Upper lobe of right lung (tissue), 1 donor: ENCODE measurements at places on chromosomes 13 and 19. TPM values are rescaled to one million over a fixed set of nuclear protein-coding genes. Genes with fewer than 3 reads are reported as not detected.

GRCh38 chr19:55656988-55657747 is 2.3 kb downstream of the U2AF2 start:
- H3K4me3 ChIP-seq: peak overlapping the region; percentile 81
- peaks cover 44% of the 10 kb centered on the region for H3K4me1 ChIP-seq
- no peak overlapping the region for H3K27ac ChIP-seq
- no peak for DNase-seq

FAM216B gene
- total RNA-seq: not detected

GRCh38 chr13:113927661-113928581 is 46.0 kb downstream of the C13orf46 start:
- H3K27me3 ChIP-seq: peaks cover 4% of the 10 kb centered on the region
- DNase-seq: peak; percentile 55
- no peaks in the 10 kb centered on the region for H3K36me3 ChIP-seq
- peaks cover 10% of the 10 kb centered on the region for H3K4me1 ChIP-seq
- H3K4me3 ChIP-seq: no peak overlapping the region

- peaks cover 3% of the 10 kb centered on the region for H3K4me1 ChIP-seq
- H3K27ac ChIP-seq: peak overlapping the region; percentile 76
- H3K4me3 ChIP-seq: peak overlapping the region; percentile 63
- peak; percentile 77 for DNase-seq
Measured at GRCh38 chr19:48741129-48741999, 954 bp upstream of the RASIP1 start.

- no peaks in the 10 kb centered on the region for H3K27me3 ChIP-seq
- no peak overlapping the region for H3K4me3 ChIP-seq
- H3K27ac ChIP-seq: no peak overlapping the region
- H3K4me1 ChIP-seq: no peaks in the 10 kb centered on the region
Measured at GRCh38 chr13:73397496-73398305, 338.9 kb downstream of the KLF5 start.

GRCh38 chr13:112769615-112770014 is 79.8 kb downstream of the ATP11A start:
- peaks cover 46% of the 10 kb centered on the region for H3K4me1 ChIP-seq
- no peak overlapping the region for H3K27ac ChIP-seq
- H3K4me3 ChIP-seq: no peak overlapping the region
- H3K27me3 ChIP-seq: no peaks in the 10 kb centered on the region

DNA sequence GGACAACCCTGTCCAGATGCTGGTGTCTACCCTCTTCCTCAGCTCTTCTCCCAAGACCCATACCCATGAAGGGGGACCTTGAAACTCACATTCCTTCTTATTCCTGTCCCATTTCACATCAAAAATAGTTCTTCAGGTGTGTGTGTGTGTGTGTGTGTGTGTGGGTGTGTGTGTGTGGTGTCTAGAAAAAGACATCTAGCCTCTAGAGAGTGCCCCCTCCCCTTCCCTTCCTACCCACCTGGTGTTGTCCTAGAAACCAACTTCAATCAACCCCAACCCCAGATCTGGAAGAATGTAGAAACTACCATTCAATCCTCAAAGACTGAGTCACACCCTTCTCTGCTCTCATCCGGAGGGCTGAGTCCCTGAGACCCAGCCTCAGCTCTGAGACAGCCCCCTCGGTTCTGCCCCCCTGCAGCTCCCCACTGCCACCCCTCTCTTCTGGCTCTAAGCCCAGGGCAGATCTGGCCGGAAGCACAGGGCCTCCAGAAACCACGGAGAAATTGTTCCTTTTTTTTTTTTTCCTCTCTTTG is 3.5 kb downstream of the KCNN4 start:
- DNase-seq: no peak
- H3K4me1 ChIP-seq: peaks cover 33% of the 10 kb centered on the region
- no peak overlapping the region for H3K4me3 ChIP-seq
- H3K27ac ChIP-seq: no peak overlapping the region
- H3K36me3 ChIP-seq: no peaks in the 10 kb centered on the region

REEP6 gene
- total RNA-seq: 1.2 TPM

MEDAG gene
- total RNA-seq: 5.5 TPM

GRCh38 chr13:102875256-102875655 is 29.4 kb downstream of the ERCC5 start:
- no peaks in the 10 kb centered on the region for H3K27me3 ChIP-seq
- no peak overlapping the region for H3K4me3 ChIP-seq
- H3K27ac ChIP-seq: no peak overlapping the region
- H3K36me3 ChIP-seq: peaks cover 68% of the 10 kb centered on the region
- H3K4me1 ChIP-seq: peaks cover 3% of the 10 kb centered on the region

DNA sequence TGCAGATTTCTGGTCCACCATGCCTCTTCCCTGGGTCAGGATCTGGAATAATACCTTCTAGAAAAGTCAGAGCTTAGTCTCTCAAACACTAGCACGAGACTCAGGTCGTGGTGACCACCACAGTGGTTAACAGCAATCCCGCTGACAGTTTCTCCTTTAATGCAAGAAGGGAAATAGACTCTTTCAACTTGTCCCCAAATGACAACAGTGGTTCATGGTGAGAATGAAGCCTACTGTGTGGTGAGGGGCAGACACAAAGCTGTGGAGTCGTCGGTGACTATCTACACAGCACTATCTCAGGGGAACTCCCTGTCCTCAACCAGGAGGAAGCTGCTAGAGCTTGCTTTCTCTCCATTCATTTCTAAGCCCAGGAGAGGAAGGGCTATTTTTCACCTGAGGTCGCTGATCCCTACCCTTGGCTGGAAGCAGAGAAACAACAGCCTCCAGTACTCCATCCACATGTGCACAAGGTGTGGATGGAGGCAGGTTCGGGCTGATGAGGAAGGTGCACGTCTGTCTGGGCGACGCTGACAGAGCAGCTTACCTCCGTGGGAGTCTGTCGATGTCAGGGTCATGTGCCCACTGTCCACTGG is 72.4 kb downstream of the STK24 start:
- no peak overlapping the region for H3K4me3 ChIP-seq
- H3K27me3 ChIP-seq: no peaks in the 10 kb centered on the region
- peaks cover 4% of the 10 kb centered on the region for H3K36me3 ChIP-seq

- H3K27ac ChIP-seq: no peak overlapping the region
- H3K4me1 ChIP-seq: no peaks in the 10 kb centered on the region
- no peaks in the 10 kb centered on the region for H3K27me3 ChIP-seq
- no peaks in the 10 kb centered on the region for H3K36me3 ChIP-seq
- H3K4me3 ChIP-seq: no peak overlapping the region
- no peak for DNase-seq
Measured at GRCh38 chr19:43626838-43627237, 7.4 kb upstream of the ZNF428 start.

GRCh38 chr13:97189928-97190327 is 32.2 kb upstream of the MBNL2 start:
- H3K27ac ChIP-seq: no peak overlapping the region
- no peak overlapping the region for H3K4me3 ChIP-seq
- H3K27me3 ChIP-seq: no peaks in the 10 kb centered on the region
- peaks cover 4% of the 10 kb centered on the region for H3K4me1 ChIP-seq

GRCh38 chr13:93361703-93362102 is 135.1 kb downstream of the GPC6 start:
- no peak overlapping the region for H3K27ac ChIP-seq
- H3K4me1 ChIP-seq: no peaks in the 10 kb centered on the region
- no peak for DNase-seq
- H3K4me3 ChIP-seq: no peak overlapping the region
- H3K27me3 ChIP-seq: no peaks in the 10 kb centered on the region

MBD3L2 gene
- total RNA-seq: not detected

DNA sequence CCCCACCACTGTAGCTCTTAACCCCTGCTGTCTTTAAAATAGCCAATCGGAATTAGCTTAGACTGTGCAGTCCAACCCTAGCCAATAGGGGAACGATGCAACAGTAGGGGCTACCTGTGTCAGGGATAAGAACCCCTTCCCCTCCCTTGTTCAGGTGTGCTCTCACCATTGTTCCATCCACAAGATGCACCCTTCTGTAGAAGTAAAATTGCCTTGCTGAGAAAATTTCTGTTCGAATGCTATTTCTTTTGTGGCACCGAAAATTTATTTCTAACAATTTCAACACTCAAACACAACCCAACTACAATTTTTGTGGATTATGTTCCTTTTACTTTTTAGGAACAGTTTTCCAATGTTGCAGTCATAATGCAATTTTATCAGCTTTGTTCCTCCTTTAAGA is 3.6 kb upstream of the ZNF583 start:
- H3K27me3 ChIP-seq: no peaks in the 10 kb centered on the region
- H3K4me3 ChIP-seq: no peak overlapping the region
- no peaks in the 10 kb centered on the region for H3K36me3 ChIP-seq

DNA sequence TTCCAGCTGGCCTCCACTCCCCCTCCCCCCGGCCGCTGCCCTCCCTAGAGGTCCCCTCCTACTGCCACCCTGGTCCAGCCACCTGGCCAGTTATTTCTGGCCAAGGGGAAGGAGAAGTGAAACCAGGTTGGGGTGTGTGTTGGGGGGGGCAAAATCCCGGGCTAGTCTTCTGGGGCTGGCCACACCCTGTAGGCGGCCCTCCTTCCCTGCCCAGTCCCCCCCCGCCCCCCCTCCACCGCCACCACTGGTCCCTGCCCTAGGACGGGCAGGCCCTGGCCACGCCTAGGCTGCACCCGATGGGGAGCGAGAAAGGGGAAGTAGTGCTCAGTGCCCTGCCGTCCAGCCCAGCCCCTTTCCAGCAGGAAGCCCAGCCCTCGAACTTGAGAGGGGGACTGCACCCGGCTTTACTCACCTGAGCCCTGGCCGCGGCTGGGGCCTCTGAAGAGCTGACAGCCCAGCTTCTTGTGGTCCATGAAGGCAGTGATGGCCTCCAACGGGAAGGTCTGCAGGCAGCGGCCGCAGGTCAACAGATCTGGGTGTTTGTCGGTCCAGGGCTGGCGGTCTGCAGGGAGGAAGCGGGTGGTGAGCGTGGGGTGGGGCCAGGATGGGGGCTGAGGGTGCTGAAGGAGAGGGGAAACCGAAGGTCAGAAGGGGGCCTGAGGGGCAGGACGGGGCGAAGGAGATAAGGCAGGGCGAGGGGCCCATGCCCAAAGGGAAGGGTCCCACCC is 813 bp downstream of the ZNF296 start:
- peaks cover 18% of the 10 kb centered on the region for H3K36me3 ChIP-seq
- peak overlapping the region; percentile 78 for H3K27ac ChIP-seq
- peak overlapping the region; percentile 61 for H3K4me3 ChIP-seq
- H3K4me1 ChIP-seq: peaks cover 37% of the 10 kb centered on the region
- DNase-seq: peak; percentile 96

DNA sequence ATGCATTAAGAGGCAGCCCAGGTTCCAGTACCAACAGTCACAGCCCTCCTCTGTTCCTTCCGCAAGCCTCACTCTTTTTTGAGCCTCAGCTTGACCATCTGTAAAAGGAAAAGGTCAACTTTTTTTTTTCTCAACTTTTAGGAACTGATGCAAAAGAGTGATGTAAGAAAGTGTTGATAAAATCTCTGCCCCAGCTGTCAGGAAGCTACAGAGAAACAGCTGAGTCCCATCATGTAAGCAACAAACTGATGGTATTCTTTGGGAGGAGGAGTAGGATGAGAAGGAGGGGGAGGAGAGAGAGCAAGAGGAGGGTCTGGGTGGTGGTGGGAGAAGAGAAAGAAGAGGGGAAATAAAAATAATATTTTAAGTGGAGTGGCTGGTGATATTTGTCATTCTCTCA is 233.9 kb upstream of the TSHZ3 start:
- no peaks in the 10 kb centered on the region for H3K27me3 ChIP-seq
- no peak for DNase-seq
- no peaks in the 10 kb centered on the region for H3K4me1 ChIP-seq
- H3K4me3 ChIP-seq: no peak overlapping the region
- H3K27ac ChIP-seq: no peak overlapping the region
- no peaks in the 10 kb centered on the region for H3K36me3 ChIP-seq

GRCh38 chr13:51000571-51001260 is 91.1 kb downstream of the RNASEH2B start:
- no peak overlapping the region for H3K4me3 ChIP-seq
- peaks cover 5% of the 10 kb centered on the region for H3K4me1 ChIP-seq
- no peak for DNase-seq
- H3K27me3 ChIP-seq: no peaks in the 10 kb centered on the region
- no peaks in the 10 kb centered on the region for H3K36me3 ChIP-seq
- no peak overlapping the region for H3K27ac ChIP-seq

PLPPR2 gene
- 26.5 TPM for total RNA-seq

PGLYRP2 gene
- total RNA-seq: not detected

C19orf85 gene
- not detected for total RNA-seq

DNA sequence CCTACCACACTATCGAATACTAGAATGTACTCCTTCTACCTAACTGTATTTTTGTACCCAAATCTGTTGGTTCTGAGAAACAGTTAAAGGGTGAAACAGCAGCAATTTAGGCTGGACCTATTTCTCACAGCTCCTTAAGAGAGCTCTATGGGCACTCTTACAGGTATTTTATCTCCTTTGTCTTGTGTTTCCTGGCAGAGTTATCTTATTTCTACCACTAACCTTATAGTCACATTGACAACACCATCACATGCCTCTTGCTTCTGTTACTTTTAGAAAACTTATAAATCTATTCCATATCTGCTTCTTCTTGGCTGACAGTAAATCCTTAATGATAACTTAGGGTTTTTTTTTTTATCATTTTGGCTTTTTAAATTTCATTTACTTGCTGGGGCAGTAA is 130.7 kb downstream of the MYO16 start:
- H3K27me3 ChIP-seq: no peaks in the 10 kb centered on the region
- no peaks in the 10 kb centered on the region for H3K4me1 ChIP-seq
- no peak for DNase-seq
- no peak overlapping the region for H3K4me3 ChIP-seq
- no peak overlapping the region for H3K27ac ChIP-seq

DNA sequence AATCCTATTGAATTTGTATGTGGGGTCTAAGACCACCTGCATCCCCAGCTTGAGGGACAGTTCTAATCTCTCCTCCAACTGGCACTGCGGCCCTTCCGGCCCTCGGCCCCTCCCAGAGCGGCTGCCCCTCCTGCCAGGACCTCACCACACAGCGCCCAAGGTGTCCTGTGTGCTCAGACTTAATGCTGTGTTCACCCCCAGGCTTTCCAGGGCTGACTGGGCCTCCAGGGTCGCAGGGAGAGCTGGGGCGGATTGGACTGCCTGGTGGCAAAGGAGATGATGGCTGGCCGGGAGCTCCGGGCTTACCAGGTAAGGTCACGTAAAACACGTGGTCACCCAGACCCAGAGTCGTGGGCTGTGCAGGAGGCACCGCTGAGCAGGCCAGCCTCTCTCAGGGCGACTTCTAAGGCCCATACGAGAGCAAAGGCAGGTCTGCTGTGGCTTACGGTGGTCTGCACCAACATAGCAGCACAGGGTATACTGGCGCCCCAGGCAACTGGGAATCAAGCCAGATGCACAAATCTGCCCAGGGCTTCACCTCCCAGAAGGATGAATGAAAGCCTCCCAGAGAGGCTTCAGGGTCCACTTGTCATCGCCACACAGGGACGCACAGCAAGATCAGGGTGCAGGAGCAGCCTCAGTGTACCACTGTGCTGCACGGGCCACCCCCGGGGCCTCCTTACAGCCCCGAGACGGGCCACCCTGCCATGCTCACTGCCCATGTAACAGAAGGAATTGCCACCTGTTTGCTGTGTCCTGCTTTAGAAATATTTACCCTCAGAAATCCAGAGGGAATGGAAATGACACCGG is 69.4 kb downstream of the RAB20 start:
- peaks cover 61% of the 10 kb centered on the region for H3K36me3 ChIP-seq
- no peaks in the 10 kb centered on the region for H3K27me3 ChIP-seq
- DNase-seq: no peak
- no peak overlapping the region for H3K4me3 ChIP-seq
- no peaks in the 10 kb centered on the region for H3K4me1 ChIP-seq
